Heart right ventricle (tissue), 16 donors: ENCODE measurements at places on chromosomes 2 and 18.

DNA sequence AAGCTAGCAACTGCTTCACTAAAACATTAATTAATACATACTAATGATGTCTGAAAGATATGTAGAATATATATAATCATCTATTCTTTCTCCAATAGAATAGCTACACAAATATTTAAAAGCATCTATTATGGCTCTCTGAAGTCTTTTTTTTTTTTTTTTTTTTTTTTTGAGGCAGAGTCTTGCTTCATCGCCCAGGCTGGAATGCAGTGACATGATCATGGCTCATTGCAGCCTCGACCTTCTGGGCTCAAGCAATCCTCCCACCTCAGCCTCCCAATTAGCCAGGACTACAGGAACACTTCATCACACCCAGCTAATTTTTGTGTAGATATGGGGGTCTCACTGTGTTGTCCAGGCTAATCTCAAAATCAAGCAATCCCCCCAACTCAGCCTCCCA lies 120.4 kb upstream of the KYNU start:
- DNase-seq = no peak

DNA sequence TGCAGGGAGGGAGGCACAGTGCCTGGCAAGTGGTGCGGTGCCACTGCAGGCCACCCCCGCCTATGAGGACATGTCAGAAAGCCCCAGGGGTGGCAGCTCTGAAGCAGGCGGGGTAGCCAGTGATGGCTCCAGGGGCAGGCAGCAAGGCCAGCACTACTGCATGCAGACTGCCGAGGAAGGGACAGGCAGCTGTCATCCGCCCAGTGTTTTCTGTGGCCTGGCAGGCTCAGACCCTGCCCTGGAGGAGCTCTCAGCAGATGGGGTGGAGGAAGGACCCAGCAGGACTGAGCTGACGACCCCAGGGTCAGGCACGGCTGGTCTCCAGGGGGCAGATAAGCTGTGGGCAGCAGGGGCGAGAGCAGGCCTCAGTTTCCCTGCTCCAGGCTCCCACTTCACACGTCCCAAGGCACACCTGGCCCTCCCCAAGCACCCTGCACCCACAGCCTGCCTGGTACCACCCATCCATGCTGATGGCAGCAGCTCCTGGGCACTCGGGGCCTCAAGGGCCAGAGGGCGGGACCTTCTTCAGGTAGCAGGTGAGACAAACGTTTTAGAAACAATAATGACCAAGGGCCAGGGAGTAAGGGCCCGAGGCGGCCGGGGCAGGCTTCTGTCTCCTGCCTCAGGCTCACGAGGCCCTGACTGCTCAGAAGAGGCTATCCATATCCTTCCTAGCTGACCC lies 48.5 kb downstream of the HS6ST1 start:
- no peak for DNase-seq

DNA sequence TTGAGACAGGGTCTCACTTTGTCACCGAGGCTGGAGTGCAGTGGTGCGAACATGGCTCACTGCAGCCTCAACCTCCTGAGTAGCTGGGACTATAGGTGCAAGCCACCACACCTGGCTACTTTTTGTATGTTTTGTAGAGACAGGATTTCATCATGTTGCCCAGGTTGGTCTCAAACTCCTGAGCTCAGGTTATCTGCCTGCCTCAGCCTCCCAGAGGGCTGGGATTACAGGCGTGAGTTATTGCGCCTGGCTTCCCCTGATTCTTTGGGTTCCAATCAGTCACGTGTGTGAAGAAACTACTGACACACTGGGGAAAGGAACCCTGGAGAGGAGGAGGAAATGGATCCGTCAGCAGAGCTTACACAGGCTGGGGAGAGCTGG lies 22.3 kb upstream of the RAB10 start:
- no peak for DNase-seq

DNA sequence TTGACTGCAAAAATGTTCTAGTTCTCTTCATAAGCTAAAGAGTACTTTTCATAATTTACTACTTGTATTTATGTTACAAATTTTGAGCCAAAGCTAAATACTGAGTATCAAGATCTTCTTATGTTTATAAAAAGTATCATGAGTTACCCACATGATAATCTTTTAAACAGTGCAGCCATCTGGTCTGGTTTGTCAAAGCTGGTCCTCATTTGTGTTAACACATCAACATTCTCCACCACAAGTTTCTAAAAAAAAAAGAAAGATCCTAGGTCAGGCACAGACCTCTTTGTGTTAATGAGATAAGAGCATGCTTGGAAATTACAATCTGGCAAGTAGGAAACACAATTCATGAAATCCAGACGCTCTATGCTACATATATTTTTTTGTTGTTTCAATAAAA lies 75.5 kb upstream of the FRZB start:
- DNase-seq = no peak

DNA sequence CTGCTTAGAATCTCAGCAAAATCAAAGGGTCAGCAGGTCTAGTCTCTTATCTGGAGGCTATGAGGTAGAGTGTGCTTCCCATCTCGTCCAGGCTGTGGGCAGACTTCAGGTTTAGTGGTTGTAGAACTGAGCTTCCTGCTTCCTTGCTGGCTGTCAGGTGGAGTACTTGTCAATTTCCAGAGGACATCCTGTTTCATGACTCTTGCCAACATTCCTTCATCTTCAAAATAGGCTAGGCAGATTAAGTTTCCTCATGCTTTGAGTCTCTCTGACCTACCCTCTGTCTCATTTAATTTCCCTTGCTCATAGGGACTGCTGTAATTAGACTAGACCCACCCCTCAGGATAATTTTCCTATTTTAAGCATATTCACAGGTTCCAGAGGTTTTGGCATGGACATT lies 562.6 kb downstream of the SPAG16 start:
- DNase-seq = no peak

GRCh38 chr18:76487070-76487469 lies 8.0 kb downstream of the ZNF516 start:
- no peak for DNase-seq

DNA sequence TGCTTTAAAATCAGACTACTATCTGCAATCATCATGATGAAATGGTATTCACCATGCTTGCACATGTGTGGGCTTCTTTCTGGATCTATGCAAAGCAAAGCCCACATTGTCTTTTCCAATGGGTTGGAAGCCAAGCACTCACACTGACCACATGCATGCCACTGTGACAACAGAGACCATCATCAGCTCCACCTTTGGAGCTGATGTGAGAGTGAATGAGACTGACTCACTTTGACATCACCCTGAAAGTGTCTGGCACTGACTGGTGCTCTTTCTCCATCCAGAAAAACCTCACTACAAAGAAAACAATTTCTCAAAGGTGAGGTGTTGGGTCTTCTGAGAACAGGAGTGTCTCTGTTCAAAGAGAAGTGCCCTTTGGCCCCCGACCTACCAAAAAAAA lies 4.7 kb downstream of the MYO5B start:
- DNase-seq = no peak

DNA sequence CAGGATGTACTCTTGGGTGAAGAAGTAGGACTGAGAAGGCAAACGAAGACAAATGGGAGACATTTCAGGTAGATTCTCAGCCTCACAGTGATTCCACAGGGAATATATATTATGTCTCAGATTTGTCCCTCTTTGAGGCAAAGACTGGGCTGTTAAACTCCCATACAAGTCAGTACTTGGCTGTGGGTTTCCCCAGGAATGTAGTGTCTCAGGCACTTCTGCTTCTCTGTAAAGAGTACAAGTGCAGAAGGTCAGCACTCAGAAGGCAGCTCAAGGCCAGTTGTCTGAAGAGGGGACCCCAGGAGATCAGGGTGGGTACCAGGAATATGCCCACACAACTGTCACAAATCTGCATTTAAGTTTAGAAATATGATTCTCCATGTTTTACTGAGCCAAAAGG lies 39.9 kb upstream of the COBLL1 start:
- DNase-seq = no peak

DNA sequence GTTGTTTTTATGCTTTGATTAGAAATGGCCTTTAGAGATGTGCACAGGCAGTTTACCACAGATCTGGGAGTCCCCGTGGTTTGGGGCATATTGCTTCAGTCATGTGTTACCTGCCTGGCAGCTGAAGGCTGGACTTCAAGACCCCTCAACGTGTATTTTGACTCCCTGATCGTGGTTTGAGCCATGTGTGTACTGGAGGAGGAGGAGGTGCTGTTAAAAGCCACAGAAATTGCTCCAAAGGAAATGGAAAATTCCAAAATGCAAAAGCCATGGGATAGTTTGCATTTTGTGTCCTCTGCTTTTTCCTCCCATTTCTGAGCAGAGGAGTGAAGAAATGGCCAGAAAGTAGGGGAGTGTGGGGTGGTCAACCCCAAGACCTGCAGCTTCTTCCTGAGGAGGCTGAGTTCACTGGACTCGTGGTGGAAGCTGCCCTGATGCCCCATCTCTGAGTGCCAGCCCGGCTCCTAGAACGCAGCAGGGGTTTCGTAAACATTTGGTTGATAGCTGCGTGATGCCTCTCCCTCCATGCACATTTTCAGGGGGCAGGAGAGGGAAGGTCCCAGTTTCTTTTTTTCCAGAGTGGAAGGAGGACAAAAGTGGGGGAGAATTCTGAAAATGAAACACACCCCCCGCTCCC lies 45.7 kb downstream of the ITGB1BP1 start:
- no peak for DNase-seq

DNA sequence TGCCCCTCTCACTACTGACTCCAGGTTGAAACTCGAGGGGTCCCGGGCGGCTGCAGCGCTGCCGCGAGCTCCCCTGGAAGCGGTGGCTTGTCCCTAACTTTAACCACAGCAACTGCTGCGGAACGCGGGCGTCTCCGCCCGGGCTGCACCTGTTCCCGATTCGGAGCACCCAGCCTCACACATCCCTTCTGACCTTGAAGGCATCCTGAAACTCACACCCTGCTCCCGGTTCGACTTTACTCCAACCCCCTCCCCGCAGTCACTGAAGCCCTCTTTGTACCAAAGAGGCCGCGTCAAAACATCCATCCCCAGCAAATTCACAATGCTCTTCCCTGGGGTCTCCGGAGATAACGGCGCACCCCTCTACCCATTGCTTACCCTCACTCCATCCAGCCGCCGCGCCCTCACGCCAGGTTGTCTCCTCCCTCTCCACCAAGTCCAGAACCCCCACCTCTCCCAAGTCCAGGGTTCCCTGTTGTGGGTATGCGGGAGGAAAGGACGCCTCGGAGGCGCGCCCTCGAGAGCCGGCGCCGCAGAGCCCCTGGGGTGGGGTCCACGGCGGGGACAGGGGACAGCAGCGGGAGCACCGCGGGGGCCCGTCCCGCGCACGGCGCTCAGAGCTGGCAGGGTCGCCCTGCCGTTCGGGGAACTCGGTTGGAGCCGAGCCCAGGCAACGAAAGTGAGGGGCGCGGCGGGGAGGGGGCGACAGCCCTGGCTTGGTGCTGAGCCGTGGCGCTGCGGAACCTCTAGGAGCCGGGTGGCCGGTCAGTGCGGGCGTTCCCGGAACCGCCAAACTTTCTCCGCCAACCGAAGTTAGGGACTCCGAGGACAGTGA lies 934 bp downstream of the MYO5B start:
- peak; percentile 15 for DNase-seq

GRCh38 chr18:58998401-58999203 lies 133.9 kb downstream of the ZNF532 start:
- DNase-seq = peak; percentile 83

GRCh38 chr2:136130511-136130910 lies 12.6 kb upstream of the CXCR4 start:
- no peak for DNase-seq

GRCh38 chr18:79321625-79322405 lies 73.9 kb upstream of the NFATC1 start:
- no peak for DNase-seq

DNA sequence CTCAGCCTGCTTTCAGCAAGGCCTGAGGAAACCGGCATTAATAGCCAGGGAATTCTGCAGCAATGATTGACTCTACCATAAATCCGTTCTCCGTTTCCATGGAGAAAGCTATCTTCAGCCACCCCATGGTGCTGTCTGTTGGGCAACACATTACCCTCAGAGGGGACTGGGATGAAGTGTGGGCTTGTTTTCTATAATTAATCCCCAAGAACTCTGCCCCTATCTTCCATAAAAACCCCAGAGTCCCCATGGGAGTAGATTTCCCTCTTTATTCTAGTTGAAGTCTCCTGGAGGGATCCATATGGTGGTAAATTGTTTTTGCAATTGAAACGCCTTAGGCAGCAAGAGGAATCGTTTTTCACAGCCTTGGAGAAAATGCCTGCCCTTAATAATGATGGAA lies 9.2 kb downstream of the G6PC2 start:
- DNase-seq = no peak

DNA sequence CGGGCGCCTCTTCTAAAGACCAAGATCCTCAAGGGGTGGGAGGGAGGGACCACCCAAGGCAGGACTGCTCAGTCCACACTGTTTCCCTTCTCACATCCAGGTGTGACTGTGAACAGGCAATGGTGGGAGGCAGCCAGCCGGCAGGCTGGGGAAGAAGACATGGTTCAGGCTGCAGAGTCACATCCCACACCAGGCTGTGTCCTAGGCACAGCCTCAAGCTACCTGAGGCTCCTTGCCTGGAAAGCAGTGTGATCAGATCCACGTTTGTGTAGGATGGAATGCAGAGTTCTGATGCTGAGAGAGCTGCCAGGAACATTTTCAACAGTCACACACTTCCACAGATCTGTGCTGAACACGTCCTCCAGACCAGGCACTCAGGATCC lies 16.4 kb downstream of the SLC66A2 start:
- DNase-seq = no peak

GRCh38 chr2:179265082-179265510 lies 464 bp upstream of the SESTD1 start:
- no peak for DNase-seq

- no peak for DNase-seq
Measured at GRCh38 chr2:138742441-138743057, 37.6 kb downstream of the NXPH2 start.

GRCh38 chr2:217271813-217272212 lies 411.9 kb upstream of the TNP1 start:
- no peak for DNase-seq

DNA sequence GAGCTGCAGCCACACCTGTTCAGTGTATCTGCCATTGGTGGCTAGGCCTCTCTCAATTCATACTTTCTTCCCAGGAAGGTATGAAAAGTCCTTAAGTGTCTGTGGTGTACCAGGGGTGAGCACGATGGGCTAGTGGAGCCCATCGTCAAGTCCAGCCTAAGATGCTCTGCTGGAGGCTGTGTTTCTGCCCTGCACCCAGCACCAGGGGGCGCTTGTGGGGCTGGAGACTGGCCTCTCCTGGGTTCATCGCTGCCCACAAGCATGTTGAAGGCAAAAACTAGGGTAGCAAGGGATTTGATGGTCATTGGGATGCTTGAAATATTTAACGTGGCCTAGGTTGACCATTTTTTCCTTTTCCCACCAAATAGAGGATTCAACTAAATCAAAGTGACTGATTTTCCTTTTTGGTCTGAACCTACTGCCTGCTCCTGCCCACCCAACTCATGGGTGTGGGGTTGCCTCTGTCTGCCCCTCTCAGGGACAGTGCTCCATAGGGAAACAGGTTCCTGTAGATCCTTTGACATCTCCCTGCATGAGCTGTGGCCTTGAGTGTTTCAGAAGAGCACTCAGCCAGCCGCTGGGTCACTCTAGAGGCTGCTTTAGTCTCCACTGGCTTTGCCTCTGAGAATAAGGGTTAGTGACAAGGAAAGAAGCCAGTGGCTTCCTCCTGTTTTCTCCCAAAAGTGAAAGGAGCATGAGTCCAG lies 59.0 kb downstream of the TPGS2 start:
- DNase-seq = peak; percentile 35

- no peak for DNase-seq
Measured at GRCh38 chr2:80019571-80020460, 284.7 kb downstream of the LRRTM1 start.
